ENCODE measurements at places on chromosomes 12 and 14.

- no peak for DNase-seq
Observed at GRCh38 chr12:21998295-21998694, 47.7 kb upstream of the CMAS start.

DNA sequence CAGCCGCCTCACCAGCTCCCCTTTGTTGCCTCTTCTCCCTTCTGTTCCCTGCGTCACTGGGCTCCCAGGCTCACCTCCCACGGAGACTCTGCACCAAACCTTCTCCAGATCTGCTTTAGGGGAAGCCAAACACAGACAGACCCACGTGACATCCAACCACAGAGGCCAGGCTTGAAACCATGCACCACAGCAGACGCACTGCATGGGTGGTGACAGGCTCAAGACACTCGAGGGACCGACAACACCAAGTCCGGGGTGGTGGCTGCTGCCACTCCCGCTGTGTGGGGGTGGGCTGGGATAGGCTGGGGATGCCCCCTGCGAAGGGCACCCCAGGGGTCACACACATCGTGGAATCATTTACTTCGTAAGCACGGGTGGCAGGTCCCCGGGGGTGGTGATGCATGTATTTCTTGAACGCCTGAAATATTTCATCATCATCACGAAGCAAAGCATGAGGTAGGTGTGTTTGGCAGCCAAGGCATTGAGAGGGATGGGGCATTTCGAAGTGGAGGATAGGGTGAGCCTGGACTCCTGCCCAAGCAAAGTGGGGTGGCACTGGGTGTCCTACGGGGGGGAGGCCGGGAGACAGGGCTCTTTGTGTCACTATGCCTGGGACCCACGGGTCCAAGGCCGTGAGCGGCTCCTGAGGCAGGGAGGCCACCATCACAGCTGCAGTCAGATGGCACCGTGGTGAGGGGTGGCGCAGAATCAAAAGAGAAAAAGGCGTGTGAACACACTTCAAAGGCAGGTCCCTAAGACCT is 66.8 kb upstream of the RFLNA start:
- no peak for DNase-seq

GRCh38 chr14:23513818-23514643 is 37.5 kb downstream of the ZFHX2 start:
- no peak for DNase-seq

GRCh38 chr14:61659582-61659981 is 35.7 kb upstream of the HIF1A start:
- DNase-seq: no peak

GRCh38 chr12:27913999-27914614 is 58.4 kb downstream of the PTHLH start:
- DNase-seq: no peak

- DNase-seq: no peak
Observed at GRCh38 chr12:60853407-60853806, 1257.6 kb downstream of the SLC16A7 start.

- DNase-seq: no peak
Observed at GRCh38 chr12:85280165-85280983, at the start of gene ALX1. ALX1 (plus strand) TSS chr12:85280220; CDS start chr12:85280262, 42 bp downstream.

DNA sequence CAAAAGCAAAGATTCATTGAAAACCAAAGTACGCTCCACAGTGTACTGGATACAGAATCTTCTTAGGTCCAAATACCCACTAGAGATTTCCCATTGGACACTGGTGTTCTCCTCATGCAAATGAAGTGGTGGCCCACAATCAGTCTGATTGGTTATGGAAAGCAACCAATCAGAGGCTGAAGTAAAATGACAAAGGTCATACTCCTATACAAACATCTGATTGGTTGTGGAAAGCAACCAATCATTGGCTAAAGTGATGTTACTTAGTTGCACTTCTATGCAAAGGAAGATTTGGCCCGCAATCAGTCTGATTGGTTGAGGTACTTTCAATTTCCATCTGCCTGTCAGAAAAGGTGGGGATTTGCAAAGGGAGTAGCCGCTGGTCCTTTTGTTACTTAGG is 1.3 kb upstream of the WASHC3 start:
- no peak for DNase-seq

DNA sequence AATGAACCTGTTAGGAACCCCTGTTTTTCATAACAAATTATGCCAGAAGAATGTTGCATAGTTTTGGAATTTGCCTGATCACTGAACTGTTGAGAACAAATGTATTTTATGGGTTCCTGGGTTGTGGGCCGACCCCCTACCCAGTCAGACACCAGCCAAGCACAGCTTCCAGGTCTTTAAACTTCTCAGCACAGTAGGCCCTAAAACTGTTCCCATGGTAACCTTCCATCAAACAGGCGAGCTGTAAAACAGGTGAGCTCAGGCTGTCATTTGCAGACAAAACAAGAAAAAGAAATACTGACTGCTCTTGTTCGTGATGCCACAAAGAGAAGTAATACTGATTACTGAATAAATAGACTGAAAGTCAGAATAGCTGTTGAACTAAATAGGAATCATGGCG is 147.0 kb downstream of the PTPRO start:
- no peak for DNase-seq

- no peak for DNase-seq
Observed at GRCh38 chr12:48779869-48780268, 9.0 kb downstream of the ADCY6 start.

- DNase-seq: no peak
Observed at GRCh38 chr14:69543341-69544115, 31.1 kb downstream of the CCDC177 start.

GRCh38 chr14:89267163-89267562 is 149.9 kb downstream of the FOXN3 start:
- DNase-seq: no peak

DNA sequence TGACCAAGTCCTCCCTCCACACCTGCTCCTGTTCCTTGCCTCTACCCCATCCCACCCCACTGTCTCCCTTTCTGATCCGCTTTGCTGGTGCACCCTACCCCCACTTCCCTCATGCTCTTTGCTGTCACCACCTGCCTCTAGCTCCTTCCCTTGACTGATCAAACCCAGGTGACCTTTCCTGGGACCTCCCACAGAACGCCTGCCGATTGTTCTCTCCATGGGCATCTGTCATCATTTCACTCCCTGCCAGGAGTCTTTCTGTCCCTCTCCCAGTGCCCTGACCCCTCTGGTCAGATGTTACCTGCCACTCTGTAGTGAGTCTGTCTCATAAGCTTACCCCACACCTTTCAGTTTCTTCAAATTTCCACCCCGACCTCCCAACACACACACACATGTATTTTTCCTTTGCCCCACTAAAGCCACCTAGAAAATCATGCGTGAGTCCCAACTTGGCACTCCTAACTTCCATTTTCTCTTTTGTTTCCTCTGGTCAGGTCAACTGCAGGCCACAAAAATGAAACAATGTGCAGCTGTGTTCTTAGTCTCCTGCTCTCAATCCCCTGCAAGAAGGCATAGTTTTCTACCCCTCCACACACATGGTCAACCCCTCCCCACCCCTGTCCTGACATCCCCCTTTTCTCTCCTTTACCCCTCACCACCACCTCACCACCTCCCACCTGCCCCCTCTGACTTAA is 229.8 kb downstream of the DPF3 start:
- no peak for DNase-seq

Measured in stimulated activated CD4-positive, alpha-beta T cell treated with anti-CD3 and anti-CD28 coated beads, Interleukin-1b, Interleukin-23, amount 100 ng/mL, for 1 hour (primary cell).